ENCODE measurements at places on chromosomes 13 and 19.

GRCh38 chr19:46787331-46788261, 798 bp downstream of the SLC1A5 start:
- peak; percentile 71 for DNase-seq

DNA sequence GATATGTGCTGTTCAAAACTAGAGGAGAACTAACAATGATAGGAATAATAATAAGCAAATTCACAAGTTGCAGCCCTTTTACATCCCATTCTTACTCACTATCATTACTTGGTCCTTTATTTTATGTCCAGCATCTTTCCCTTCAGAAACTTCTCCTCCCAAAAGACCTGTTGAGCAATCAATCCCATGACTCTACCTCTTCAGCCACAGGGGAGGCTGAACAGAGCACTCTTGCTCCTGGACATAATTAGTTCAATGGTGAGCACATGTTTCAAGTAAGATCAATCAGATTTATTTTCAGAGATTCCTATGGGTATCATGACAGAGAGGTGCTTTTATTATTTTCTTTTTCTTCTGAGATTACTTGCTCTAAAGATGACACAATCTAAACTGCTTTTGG, 260.0 kb downstream of the COG6 start:
- DNase-seq: no peak

DNA sequence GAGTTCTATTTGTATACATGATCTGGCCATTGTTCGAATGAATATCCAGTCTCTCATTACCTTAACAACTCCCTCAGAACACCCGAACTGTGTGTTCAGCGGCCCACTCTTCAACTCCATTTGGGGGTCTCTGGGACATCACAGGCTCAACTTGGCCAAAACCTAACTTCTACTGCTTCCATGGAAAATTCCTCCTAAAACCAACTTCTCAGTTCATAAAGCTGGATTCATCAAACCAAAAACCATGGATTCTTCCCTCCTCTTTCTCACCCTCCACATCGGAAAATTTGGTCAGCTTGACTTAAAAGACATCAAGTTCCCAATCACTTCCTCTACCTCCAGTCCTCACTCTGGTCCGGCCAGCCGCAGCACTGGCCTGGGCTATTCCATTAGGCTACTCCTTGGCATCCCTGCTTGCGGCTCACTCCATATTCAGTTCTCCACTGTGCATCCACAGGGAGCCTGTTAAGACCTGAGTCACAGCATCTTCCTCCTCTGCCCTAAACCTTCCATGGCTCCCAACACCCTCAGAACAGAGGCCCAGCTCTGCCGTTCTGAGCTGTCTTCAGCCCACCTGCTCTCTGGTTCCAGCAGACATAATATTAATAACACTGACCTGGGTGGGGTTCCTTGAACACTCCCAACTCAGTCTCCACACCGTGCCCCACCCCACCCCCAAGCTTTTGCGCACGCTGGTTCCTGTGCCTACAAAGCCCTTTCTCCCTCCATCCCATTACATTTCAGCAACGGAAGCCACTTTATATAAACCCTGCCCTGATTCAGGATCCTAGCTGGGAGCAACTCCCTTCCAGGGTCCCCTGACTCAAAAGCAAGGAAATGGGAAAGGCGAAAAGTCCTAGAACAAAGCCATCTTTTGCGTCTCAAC, 1.1 kb downstream of the ZNF792 start:
- peak; percentile 44 for DNase-seq

DNA sequence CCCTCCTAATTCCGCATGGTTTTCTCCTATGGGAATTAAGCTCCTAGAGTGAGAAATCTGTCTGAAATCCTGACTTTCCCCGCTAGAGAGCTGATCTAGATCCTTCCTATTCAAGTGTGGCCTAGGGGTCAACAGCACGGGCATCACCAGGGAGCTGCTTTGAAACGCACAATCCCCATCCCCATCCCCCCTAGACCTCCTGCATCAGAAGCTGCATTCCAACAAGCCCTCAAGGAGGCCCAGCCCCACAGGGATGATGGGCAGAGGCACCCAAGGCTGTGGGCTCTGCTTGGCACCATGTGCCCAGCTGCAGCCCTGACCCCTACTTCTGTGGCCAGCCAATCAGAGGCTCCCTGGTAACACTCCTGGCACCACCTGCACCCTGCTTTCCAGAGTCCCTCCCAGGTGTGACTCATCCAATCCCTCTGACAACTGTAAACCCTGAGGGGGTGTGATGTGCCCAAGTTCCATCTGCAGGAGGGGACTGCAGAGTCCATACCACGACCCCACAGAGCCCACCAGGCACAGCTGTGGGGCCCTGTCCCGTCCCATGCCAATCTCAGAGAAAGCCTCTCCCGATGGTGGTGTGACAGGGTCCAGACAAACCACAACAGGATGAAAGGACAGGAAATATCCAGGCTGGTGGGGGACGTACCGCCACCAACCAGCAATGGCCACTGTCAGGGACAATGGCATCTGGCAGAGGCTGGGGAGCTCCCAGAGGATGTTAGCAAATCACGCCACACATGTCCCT, 19.8 kb upstream of the SLC35E1 start:
- DNase-seq: no peak

GRCh38 chr13:107842562-107843180, 372.7 kb downstream of the LIG4 start:
- DNase-seq: no peak

DNA sequence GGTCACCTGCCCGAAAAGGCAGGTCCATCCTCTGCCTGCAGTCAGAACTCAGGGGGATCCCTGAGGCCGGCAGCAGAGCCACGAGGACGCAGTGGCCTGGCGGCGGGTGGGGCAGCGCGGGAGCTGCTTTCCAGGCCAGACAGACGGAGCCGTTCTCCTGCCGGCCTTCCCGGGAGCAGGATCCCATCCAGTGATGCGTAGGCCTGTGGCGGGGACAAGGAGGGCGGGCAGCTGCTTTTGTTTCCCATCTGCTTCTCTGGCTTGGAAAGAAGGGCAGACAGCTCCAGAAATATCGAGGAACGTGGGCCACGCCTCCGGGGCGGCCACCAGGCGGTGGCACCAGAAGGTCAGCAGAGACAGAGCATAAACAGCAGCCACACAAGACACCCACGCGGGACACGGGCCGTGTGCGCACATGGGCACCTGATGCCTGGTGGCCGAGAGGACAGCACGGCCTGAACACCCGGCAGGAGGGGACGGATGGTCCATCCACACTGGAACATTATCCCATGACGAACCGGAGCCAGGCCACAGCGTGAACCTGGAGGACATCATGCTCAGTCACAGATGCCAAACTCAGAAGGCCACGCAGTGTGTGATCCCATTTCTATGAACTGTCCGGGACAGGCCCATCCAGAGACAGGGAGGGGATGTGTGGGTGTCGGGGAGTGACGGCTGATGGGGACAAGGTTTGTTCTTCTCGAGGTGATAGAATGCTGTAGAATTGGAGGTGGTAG, 13.9 kb upstream of the MKNK2 start:
- peak; percentile 73 for DNase-seq

DNA sequence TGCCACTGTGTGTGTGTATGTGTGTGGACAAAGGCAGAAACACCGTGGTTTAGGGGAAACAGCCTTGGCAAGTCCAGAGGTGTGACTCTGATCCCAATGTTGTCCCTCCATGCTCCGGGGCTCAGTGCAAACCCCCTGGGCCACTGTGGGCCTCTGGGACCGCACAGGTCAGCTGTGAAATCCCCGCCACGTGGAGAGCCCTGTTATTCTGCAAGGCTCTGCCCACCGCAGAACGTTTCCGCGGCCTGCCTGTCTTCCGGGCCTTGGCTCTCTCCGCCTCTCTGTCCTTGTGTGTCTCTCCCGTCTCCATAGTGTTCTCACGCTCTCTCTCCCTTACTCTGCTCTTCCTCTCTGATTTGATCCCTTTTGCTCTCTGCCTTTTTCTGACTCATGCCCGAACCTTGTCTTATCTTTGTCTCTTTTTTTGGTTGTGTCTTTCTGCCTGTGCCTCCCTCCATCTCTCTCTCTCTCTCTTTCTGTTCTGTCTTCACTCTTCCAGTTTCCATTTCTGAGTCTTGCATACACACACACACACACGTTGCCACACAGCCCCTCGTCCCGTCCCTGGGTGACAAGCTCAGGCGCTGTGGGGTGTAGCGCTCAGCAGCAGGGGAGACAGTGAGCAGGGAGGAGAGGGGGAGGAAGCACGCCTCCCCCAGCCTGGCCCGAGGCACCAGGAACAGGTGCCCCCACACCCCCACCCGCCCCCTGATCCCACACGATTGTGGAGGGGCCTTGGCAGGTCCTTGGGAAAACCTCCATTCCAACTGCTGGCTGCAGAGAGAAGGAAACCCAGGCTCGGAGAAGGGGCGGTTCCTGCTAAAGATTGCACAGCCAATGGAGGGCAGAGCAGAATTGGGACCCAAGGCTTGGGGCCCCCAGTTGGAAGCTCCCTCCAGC, 3.0 kb downstream of the TTYH1 start:
- DNase-seq: peak; percentile 60

- DNase-seq: peak; percentile 91
These were observed 6.1 kb downstream of the BEST2 start for GRCh38 chr19:12757544-12758274.

DNA sequence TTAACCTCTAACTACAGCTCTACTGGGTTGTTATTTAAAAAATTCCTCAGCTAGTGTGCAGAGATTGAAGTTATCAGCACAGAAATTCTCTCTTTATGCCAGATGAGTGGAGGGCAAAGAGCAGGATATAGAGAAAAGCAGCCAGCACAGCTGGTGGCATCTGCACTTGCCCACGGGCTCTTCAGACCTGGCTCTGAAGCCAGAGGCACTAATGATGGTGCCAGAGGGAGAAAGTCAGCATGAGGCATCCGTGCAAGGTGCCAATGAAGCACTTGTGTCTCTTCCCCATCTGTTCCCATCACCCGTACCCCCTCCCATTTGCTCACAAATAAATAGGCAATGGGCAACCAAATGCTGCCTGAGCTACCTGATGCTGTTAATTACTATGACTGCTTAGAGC, 138.9 kb downstream of the OLFM4 start:
- no peak for DNase-seq

- DNase-seq: peak; percentile 84
These were observed 1.4 kb downstream of the SPRY2 start for GRCh38 chr13:80339563-80339911.

DNA sequence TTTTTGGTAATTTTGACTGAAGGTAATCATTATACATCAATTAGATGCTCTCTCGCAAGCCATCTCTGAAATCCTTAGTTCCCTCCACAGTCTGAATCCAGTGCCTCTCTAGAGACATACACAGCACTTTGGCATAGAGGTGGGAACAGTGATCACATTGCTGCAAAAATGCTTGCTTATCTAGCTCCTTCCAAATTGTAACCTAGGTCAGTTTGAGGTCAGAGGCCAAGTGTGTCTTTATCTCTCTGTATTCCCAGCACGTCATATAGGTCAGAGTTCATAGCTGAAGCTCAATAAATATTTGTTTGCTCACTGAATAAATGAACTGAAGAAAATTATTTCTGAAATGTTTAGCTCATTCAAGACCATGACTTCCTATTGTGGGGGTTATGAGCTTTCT, 462.5 kb downstream of the DIAPH3 start:
- no peak for DNase-seq

GRCh38 chr19:35013041-35013819, 13.1 kb downstream of the GRAMD1A start:
- peak; percentile 86 for DNase-seq

DNA sequence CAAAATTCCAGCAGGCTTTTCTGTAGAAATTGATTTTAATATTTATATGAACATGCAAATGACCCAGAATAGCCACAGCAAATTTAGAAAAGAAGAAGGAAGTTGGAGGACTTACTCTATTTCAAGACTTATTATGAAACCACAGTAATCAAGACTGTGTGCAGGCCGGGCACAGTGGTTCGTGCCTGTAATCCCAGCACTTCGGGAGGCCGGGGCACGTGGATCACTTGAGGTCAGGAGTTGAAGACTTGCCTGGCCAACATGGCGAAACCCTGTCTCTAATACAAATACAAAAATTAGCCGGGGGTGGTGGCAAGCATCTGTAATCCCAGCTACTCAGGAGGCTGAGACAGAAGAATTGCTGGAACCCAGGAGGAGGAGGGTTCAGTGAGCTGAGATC, 6.0 kb upstream of the FFAR2 start:
- DNase-seq: no peak

DNA sequence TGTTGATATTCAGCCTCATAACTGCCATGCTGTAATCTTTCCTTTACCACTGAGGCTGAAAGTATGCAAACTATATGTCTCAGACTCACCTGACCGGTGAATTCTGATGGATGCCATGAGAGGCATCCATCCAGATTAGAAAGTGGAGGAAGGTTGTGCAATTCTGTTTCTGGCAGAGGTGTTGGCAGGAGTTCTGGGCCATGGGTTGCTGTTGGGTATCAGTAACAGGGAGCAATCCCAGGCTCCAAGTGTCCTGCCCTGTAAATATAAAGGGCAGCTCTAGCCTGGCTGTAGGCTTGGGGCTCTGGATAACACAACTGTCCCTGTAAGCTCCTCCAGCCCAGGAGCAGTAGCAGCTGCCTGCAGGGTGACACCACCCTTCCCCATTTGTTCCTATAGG, 77.4 kb upstream of the ABCC4 start:
- DNase-seq: no peak

DNA sequence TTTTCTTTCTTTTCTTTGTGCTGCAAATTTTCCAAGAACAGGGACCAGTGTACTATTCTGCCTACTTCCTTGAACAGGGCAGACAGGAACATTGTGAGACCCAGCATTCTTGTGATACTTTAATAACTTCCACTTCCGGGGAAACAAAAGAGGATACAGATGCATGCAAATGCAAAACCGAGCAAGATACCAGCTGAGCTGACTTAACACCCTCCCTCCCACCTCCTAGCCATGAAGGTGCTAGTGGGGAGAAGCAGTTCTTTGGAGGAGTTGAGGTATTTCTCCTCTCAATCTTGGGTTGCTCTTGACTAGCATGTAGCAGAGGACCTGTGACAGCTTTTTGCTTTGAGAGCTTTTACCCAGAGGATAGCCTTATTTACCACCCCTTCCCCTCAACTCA, 111.2 kb downstream of the KLF5 start:
- no peak for DNase-seq

- no peak for DNase-seq
These were observed 84.3 kb downstream of the FGF14 start for GRCh38 chr13:102317593-102317992.

DNA sequence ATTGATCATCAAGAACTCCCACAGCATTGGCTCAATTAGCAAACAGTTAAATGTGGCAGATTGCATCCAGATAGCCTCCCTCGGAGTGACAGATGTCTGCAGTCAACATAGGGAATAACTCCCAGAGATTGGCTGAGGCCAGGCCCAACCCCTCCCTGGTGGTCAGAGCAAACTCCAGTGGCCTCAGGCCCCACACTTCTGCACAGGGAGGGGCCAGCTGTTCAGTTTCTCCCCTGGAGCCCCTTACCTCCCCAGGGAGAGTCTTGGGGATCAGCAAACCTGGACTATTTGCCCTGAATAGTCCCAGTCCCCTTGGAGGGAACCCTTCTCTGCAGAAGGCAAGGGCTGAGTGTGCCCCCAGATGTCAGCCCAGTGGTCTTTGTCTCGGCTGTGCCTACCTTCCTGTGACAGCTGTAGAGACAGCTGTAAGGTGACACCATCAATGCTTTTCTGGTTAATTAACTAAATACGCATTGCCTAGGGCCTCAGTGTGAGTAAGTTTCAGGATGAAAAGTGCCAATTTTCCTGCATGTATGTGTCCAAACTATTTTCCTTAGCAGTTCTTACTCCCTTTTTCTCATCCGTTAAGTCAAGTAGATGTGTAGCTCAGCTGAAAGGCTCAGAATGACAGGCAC, 102.7 kb upstream of the UQCRFS1 start:
- peak; percentile 64 for DNase-seq

GRCh38 chr19:16106121-16106520, 5.6 kb upstream of the RAB8A start:
- DNase-seq: no peak

GRCh38 chr13:25432691-25433090, 60.9 kb downstream of the ATP8A2 start:
- peak; percentile 27 for DNase-seq

- no peak for DNase-seq
These were observed 13.6 kb downstream of the FAM187B start for GRCh38 chr19:35214766-35215422.
